ENCODE measurements at places on chromosomes 4 and X.

GRCh38 chr4:84325625-84326024 is 173.5 kb downstream of the NKX6-1 start:
- no peak for DNase-seq

DNA sequence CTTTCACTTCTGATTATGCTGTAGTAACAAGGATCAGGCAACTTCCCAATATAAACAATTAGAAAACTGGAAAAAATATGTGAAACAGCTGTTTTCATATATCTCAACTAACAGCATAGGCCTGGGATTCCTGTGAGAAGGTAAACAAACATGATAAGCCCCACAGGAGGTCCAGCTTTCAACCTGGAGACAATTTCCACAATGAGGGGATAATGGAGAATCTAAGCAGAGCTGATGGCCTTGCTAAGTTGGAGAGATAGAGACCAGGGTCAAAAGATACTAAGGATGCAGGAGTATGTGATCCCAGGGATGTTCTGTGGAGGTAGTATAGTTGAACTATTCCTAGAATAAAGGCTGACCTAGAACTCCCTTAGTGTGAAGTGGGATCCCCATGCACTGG is 452.3 kb upstream of the ACTRT1 start:
- no peak for DNase-seq

GRCh38 chr4:1243451-1244080 is 5.4 kb downstream of the CTBP1 start:
- no peak for DNase-seq

DNA sequence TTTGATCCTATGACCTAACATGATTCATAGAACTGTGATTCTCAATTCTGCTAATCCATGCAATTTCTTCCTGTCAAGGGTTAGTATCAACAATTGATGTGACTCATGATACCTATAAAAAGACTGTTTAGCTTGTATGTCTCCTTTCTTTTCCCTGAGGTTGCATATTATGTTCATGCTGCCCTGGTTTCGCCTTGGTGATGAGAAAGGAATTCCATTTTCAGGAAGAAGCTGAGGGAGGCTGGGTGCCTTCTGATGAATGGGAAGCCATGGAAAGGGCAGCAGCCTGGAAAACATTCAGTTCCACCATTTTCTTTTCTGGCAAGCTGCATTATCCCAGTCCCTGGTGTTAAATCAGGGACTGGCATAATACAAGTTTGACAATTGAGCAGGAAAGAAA is 976.5 kb downstream of the RPA4 start:
- DNase-seq: no peak

GRCh38 chrX:74133156-74133796 is 170.7 kb upstream of the ZCCHC13 start:
- DNase-seq: peak; percentile 80

DNA sequence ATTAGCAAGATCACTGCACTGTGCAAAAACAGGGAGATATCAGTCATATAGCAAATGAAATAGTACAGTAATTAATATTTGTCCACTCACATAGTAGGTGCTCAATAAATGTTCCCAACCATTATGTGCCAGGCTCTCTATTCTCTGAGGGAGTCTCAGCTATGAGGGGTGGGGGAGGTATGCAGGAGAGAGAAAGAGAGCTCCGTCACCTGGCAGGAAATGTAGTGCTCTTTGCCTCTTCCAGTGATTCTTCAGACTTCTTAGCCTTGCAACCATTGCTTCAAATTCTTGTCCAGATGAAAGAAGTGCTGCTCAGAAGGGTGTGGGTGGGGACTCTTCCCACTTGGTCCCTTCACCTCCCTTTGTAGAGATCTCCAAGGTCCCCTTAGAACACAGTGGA is 84.5 kb upstream of the SPRY1 start:
- no peak for DNase-seq

GRCh38 chrX:140507982-140508305 is 3.1 kb upstream of the SOX3 start:
- peak; percentile 66 for DNase-seq
